ENCODE measurements at places on chromosomes 6 and 20.

DNA sequence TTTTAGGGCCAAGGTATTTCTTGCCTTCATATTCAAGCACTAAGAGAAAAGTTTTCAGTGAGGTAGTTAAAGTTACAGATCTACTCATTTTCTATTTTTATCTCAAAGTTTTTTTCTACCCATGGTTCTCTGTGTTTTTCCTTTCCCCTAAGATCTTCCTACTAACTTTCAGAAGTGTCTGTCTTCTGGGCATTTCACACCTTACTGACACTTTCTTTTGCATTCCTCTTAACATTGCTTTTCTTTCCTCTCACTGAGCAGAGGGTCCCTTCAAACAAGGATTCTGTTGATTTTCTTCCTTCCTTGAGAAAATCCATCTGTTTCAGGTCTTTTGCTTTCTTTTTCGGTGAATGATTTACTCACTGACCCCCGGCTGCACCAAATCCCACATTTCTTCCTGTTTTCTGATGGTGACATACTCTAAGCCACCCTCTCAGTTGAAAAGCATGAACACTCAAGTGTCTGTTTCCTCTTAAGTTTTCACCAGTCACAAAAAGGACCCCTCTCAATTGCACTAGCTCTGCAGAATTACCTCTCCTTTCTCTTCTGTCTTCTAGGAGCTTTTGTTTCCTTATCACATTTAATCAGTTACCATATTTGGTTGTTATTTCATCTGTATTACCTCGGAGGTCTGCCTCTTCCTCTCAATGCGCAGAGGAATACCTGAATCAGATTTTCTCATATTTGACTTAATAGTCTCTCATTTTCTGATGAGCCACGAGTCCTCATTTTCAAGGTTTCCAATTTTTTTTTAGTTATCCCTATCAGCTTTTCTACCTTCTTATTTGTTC is 73.5 kb upstream of the RNF217 start:
- DNase-seq: no peak

GRCh38 chr6:84522135-84522549 is 242.3 kb downstream of the TBX18 start:
- DNase-seq: no peak

DNA sequence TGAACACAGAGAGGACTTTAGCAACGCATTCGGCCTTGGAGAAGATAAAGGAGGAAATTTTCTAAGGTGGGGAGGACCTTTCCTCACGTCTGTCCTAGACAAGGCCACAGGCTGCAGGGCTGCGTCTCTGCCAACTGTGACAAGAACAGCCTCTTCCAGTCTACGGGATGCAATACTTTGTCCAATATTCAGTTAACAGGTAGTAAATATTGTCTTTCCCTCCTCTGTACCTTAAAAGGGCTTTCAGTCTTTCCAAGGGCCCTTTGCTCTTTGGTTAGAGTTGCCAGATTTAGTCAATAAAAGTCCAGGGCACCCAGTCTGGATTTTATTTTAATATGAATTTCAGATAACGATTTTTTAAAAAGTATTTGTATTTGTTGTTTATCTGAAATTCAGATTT is 78.2 kb downstream of the ELOVL4 start:
- no peak for DNase-seq

DNA sequence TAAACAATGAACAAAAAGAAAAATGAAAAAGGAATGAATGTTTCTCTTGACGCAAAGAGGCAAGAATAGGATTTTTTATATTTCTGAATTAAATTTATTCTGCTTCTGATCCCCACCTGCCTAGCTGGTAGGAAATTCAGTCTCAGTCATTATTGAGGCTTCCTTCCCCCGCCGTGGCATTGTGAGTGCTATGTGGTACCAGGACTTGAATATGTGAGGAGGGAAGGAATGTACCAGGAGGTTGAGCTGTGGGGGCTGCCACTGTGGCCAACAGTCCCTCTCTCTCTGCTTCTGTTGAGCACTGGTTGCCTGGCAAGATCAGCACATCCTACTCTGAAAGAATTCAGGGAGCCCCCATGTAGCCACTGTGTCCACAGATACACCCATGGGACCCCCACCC is 368.1 kb upstream of the JARID2 start:
- no peak for DNase-seq

DNA sequence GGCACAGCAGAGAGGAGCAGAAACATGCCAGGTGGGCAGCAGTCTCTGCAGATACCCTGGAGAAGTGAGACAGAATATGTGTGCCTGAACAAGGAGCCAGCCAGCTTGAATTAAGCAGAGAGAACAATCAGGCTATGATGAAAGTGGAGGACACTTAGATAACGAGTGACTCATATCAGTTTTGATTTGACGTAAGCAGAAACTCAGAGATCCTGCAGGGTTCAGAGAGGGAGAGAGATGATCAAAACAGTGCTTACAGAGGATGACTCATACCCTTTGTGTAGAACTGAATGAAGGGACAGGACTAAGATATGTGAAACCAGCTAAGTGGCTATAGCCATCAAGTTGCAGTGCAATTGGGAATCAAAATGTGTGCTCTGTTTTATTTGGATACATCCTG is 300.7 kb downstream of the TENT5A start:
- no peak for DNase-seq

DNA sequence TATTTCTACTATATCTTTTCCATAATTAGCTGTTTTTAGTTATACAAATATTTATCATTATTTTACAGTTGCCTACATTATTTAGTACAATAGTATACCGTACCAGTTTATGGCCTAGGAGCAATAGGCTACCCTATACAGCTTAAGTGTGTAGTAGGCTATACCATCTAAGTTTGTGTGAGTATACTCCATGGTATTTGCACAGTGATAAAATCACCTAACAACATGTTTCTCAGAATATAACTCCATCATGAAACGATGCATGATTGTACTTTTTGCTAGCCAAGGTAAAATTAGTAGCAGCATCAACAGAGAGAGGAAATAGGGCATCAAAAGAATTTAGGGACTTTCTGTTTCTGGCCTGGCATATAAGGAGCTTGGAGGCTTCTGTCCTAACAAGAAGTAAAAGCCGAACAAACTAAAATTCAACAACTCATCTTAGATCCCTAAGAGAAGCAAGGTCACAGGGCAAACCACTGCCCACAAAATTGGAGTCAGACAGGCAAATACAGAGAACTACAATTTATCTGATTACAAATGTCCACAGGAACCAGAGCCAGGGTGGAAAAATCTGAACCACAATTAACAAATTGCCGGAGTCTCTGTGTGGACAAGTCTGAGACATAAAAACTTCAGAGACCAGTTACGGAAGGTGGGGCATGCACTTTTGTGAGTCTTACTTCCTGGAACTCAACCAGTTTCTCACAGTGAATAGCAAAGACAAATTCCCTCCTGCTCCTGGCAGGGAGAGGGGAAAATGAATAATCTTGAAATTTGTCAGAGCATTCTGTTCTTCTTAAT is 671.4 kb downstream of the RFPL4B start:
- DNase-seq: no peak

DNA sequence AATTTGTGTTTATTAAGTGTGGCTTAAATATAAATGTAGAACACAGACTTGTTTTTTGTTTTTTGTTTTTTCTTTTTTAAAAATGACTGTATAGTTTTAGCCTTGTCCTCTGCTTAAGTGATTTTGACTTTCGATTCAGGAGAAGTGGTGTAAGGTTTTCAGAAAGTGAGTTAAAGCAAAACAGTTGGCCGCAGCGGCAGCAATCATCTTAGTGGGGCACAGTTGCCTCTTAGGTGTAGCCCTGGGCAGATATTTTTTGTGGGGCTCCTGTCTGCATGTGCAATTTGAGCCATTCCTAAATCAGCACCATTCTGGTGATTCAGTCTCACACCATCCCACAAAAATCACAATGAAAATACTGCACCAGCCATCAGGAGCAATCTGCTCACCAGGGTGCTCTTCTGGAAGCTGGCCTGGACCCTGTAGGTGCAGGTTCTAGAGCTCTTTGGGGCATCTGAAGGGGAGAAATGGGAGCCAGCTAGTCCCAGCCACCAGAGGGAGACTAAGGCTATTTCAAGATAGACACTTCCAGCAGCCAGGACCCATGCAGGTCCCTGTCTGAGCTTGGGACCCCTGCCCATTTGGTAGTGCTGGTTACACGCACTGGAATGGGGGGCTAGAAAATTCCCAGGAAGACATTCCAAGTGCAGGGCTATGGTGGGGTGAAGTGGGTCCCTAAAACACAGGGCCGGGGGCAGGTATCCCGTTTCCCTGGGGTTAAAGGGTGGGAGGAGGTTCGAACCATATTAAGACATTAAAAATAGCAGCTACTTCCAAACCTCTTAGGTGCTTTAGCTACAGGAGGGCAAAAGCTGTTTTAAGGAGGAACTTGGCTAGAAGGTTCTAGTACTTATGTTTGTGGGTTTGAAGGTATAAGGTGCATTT is 156.6 kb downstream of the NFATC2 start:
- no peak for DNase-seq

GRCh38 chr20:33178726-33179125 is 10.8 kb downstream of the BPIFA2 start:
- no peak for DNase-seq

DNA sequence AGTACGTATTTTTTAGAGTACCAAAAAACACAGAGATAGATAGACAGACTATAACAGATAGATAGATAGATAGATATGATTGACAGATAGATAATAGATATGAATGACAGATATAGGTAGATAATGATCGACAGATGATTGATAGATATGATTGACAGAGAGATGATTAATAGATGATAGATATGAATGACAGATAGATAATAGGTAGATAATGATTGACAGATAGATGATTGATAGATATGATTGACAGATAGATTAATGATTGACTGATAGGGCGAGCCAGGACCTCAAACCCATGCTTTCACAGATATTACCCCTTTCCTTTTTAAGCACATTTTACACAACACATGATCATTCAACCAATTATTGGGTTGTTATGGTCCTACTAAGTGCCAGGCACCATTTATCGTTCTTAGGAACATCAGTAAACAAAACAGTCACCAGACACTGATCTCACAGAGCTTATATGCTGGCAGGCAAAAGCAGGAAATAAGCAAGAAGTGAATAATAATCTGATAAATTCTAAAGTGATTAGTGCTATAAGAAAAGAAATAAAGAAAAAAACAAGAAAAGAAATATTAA is 11.6 kb downstream of the MAFB start:
- no peak for DNase-seq

DNA sequence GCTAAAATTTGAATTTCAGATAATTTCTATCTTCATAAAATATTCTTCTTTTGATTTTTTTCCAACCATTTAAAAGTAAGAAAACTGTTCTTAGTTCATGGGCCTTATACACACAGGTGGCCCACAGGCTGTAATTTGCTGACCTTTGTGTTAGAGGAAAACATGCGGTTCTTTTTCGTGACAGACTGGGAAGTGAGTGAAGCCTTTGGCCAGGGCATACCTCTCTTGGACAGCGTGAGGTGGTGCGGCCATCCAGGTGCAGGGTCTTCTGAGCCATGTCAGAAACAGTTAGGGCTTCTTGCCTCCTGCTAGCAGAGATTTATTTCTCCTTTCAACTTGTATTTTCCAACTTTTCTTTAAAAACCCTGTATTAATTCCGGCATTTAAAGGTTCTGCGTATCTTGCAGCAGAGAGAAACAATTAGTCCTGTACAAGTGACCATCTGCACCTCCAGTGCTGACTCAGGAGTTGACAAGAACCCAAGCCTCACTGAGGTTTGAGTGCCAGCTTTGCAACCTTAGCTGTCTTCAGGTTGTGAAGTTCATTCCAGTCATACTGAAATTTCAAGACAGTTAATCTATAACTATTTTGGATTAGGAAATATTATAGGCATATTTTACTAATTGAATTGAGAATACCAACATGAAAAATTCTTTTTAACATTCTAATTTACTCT is 177.8 kb downstream of the LY86 start:
- no peak for DNase-seq

GRCh38 chr6:42307141-42307470 is 89.4 kb upstream of the MRPS10 start:
- no peak for DNase-seq

DNA sequence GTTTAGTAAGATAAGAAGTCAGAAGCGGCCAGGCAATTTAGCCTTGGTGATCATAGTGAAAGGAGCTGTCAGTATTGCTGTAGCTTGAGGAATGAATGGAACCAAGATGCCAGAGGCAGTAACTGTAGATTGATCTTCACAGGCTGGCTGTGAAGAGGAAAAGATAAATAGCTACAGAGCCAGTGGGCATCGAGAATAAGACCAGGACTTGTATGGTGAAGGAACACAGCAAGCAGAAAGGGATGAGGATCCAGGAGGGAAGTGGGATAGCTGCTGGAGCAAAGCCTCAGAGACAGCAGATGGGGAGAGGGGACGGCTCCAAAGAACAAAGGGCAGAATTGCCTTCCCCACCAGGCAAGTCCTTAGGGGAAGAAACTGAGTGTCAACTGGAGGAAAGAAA is 294.4 kb upstream of the PLN start:
- DNase-seq: no peak

DNA sequence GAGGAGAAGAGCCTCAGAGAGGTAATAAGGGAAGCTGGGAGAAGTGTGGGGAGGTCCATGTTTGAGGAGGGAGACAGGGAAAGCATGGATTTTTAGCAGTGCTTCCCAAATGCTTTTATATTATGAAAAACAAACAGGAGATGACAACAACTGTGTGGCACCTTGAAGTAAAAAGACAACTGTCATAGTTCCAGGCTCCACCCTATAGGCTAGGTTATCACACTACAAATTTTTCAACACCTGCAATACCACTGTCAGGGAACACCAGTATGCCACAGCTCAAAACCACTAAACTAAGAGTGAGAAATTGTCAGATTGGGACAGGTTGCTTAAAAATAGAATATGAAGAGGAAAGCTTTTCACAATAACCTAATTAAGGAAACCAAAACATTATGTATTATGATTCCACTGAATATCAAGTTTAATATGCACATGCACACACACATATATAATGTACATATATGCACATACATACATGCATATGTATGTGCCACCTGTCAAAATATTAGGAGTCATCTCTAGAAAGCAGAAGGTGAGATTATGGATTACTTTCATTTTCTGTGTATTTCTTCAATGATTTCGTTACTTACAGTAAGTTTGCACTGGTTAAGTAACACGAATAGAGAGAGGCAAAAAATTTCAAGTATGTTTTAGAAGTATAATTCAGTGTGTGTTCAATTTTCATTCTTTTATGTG is 261.2 kb downstream of the PTPRK start:
- no peak for DNase-seq

- DNase-seq: no peak
Observed at GRCh38 chr6:24547243-24547642, 52.5 kb downstream of the ALDH5A1 start.

DNA sequence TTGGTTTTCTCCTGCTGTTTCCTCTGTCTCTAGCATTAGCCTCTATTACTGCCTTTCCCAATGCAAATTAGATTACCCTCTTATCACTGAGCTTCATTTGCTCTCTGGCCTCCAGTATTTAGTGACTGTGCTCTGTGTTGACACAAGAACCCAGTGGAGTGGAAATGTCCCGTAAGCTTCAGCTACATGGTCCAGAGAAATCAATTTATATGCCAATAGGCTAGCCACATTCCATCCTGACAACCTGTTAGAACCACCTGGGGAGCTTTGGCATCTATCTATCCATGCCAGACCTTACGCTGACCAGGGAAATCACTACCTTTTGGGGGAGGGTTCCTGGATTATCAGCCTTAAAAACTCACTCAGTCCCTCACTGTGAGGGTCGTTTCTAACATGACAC is 459.6 kb downstream of the UTRN start:
- no peak for DNase-seq

All from activated T-helper 1 cell treated with anti-CD3 and anti-CD28 coated beads, Interleukin-2, amount 50 U/mL, for 16 hours (primary cell).